Ovary (tissue), 10 donors: ENCODE measurements at places on chromosomes 4 and X. TPM values are rescaled to one million over a fixed set of nuclear protein-coding genes. Genes with fewer than 3 reads are reported as not detected.

Gene PDCL2
- total RNA-seq, result not detected

Gene VSIG1
- 0.11 TPM for total RNA-seq

Gene SLITRK2
- 0.25 TPM for total RNA-seq

GRCh38 chr4:128688846-128689437, 120.6 kb upstream of the JADE1 start:
- H3K4me1 ChIP-seq, result peaks cover 2% of the 10 kb centered on the region
- no peaks in the 10 kb centered on the region for H3K36me3 ChIP-seq
- no peak for DNase-seq
- H3K27ac ChIP-seq, result no peak overlapping the region
- H3K4me3 ChIP-seq, result no peak overlapping the region
- H3K27me3 ChIP-seq, result no peaks in the 10 kb centered on the region

DNA sequence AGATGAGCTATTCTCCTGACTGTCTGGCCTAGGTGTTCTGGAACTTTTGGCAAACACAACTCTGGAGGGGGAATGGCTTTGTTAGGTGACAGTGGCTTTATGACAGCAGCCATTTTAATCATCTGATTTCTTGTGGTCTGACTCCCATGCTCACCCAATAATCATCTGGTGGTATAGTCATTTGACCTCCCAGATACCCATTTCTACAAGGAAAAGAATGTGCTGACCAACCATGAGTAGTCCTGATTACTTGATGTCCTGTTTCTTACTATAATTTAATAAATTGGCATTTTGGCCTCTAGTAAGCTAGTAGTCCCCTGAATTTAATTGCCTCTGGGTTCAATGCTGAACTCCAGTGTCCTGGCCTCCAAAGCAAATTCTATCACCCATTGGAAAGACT, 109.9 kb upstream of the DUSP21 start:
- H3K4me3 ChIP-seq, result no peak overlapping the region
- no peaks in the 10 kb centered on the region for H3K27me3 ChIP-seq
- no peaks in the 10 kb centered on the region for H3K4me1 ChIP-seq
- no peak overlapping the region for H3K27ac ChIP-seq
- no peak for DNase-seq

- H3K4me1 ChIP-seq, result no peaks in the 10 kb centered on the region
- H3K27ac ChIP-seq, result no peak overlapping the region
- H3K36me3 ChIP-seq, result no peaks in the 10 kb centered on the region
These were observed 38.5 kb upstream of the TAPT1 start for GRCh38 chr4:16264798-16265197.

DNA sequence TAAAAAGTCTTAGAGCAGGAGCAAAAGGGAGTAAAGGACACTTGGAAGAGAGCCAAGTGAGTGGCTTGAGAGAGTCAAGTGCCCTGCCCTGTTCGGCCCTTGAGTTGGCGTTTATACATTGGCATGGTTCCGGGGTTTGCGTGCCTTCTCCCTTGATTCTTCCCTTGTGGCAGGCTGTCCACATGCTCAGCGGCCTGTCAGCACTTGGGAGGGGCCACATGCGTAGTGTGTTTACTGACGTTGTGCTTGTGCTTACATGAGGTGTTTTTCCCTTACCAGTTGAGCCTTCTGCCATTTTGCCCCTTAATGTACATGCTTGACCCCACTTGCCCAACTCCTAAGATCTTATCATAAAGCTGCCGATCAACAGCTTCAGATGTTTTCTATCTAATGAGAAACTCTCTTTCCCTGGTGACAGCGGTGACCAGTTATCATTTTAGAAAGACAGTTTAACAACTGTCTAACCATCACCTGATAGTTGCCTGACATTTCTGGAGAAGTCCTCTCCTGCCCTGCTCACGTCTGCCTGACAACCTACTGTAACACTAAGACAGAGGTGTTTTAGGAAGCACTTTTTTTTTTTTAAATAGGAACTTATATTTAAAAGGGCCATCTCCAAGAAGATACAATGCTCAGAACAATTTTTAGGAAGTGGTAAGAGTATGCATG, 49.5 kb upstream of the GC start:
- no peaks in the 10 kb centered on the region for H3K36me3 ChIP-seq
- H3K4me1 ChIP-seq, result no peaks in the 10 kb centered on the region
- no peak overlapping the region for H3K4me3 ChIP-seq
- no peak for DNase-seq

DNA sequence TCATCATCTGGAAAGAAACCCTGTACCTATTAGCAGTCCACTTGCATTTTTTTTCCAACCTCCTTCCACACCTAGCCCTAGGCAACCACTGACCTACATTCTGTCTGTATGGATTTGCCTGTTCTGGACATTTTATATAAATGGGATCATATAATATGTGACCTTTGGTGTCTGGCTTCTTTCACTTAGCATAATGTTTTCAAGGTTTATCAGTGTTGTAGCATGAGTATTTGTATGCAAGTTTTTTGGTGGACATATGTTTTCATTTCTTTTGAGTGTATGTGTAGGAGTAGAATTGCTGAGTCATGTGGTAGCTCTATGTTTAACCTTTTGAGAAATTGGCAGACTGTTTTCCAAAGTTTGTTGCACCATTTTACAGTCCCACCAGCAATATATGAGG, 198.6 kb downstream of the CEP135 start:
- no peak overlapping the region for H3K4me3 ChIP-seq
- H3K36me3 ChIP-seq, result no peaks in the 10 kb centered on the region

DNA sequence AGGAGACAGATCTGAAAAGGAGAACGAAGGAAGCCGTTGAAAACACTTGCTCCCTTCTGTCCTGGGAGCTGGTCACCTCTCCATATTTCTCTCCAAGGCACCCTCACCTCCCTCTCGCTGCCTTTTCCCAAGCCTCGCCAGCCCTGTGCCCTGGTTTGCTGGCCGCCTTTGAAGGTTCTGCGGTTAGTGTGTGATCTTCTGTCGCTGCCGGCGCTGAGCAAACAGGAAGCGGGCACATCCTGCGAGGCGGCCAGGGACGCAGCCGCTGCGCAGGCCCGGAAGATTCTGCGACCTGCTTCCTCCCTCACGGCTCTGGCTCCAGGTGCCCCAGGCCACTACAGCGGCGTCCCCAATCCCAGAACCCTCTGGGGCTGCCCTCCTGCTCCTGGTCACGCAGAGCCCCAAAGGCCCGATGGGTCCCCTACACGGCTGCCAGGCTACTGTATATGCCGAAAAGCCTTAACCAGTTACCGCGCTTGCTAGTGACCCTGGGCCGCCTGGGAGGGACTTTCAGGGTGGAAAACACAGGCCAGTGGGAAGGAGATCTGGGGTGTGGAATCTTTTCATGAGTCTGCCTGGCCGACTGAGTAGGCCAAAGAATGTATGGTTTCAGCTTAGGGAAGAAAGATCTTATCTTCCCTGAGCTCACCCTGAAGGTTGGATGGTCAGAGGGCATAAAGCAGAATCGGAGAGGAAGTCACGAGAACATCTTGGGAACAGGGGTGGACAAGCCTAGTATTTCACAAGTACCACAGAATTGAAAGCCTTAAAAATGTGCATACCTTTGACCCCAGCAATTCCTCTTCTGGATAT, 2.3 kb upstream of the SASH3 start:
- no peak overlapping the region for H3K27ac ChIP-seq
- H3K4me1 ChIP-seq, result no peaks in the 10 kb centered on the region
- DNase-seq, result no peak
- H3K27me3 ChIP-seq, result no peaks in the 10 kb centered on the region

DNA sequence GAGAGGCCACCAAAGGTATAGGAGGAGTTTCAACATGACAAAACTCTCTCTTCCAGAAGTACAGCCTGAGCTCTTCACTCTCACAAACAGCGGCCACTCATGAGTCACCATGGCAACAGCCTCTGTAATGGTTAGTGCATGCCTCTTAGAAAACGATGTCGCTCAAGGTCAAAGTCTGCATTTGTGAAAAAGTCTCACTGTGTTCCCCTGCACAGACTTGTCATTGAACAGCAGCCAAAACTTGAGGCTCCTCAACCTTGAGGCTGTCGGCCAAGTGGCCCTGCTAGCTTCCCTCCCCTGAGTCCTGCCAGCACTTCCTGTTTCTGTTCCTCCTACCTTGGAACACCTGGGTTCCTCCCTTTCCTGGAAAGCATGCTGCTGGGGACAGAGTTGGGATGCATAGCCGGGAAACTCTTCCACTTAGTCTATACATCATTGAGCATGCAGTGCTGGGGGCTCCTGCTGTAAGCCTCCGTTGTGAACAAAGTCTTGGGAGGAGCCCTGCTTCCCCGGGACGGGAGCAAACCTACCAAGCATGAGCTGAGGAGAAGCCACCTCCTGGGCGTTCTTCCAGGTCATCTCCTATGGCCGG, 66.6 kb downstream of the ING2 start:
- peak; percentile 83 for DNase-seq
- peaks cover 2% of the 10 kb centered on the region for H3K4me1 ChIP-seq
- no peaks in the 10 kb centered on the region for H3K27me3 ChIP-seq
- H3K36me3 ChIP-seq, result no peaks in the 10 kb centered on the region
- no peak overlapping the region for H3K27ac ChIP-seq

- H3K4me1 ChIP-seq, result no peaks in the 10 kb centered on the region
- no peaks in the 10 kb centered on the region for H3K36me3 ChIP-seq
- no peak for DNase-seq
- no peak overlapping the region for H3K4me3 ChIP-seq
- no peaks in the 10 kb centered on the region for H3K27me3 ChIP-seq
These were observed 378.8 kb downstream of the BCOR start for GRCh38 chrX:39718981-39719380.

GRCh38 chr4:8180310-8181093, 18.6 kb upstream of the SH3TC1 start:
- no peaks in the 10 kb centered on the region for H3K27me3 ChIP-seq
- no peaks in the 10 kb centered on the region for H3K36me3 ChIP-seq
- H3K4me1 ChIP-seq, result no peaks in the 10 kb centered on the region
- DNase-seq, result no peak

GRCh38 chrX:16319929-16320328, 152.6 kb downstream of the MAGEB17 start:
- H3K36me3 ChIP-seq, result no peaks in the 10 kb centered on the region
- H3K27me3 ChIP-seq, result no peaks in the 10 kb centered on the region

- H3K36me3 ChIP-seq, result no peaks in the 10 kb centered on the region
- H3K4me3 ChIP-seq, result no peak overlapping the region
- H3K27ac ChIP-seq, result no peak overlapping the region
- H3K27me3 ChIP-seq, result no peaks in the 10 kb centered on the region
- no peaks in the 10 kb centered on the region for H3K4me1 ChIP-seq
- peak; percentile 71 for DNase-seq
These were observed 73.6 kb upstream of the RBMX start for GRCh38 chrX:136953867-136954787.

DNA sequence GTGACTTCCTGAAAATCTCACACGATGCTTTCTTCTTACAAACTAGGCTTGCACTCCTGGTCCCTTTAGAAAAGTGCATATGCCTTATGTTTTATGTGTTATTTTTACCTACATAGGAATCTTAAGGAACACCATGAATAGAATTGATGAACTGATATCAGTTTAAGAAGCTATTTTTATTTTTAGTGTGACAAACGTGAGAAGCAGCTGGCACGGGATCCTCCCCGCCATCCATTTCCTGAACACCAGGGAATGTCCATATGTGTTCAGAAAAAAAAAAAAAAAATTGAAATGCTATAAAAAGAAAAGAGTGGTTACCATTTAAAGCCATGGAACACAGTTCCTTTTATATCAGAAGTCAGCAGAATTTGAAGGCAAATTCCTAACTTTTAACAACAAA, 1096.1 kb upstream of the PRKX start:
- no peaks in the 10 kb centered on the region for H3K27me3 ChIP-seq
- no peaks in the 10 kb centered on the region for H3K36me3 ChIP-seq
- H3K4me3 ChIP-seq, result no peak overlapping the region
- no peaks in the 10 kb centered on the region for H3K4me1 ChIP-seq
- H3K27ac ChIP-seq, result no peak overlapping the region
- no peak for DNase-seq

DNA sequence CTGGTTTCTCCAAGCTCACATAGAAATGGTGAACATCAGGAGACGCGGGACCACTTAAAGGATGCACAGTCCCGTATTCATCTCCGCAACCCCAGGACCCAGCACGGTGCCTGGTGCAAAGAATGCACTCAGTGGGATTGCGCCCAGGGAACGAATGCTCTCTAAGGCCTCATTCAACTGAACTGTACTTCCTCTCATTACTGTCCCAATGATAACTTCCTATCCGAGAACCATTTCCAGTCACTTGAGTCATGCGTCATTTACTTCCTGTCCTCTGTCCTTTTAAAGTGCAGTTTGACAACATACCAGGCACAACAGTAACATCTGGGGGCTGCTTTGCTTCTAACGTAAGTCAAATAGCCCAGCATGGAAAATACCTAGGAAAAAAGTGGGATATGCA, 75.7 kb downstream of the RBM47 start:
- no peaks in the 10 kb centered on the region for H3K36me3 ChIP-seq
- H3K27ac ChIP-seq, result no peak overlapping the region
- H3K27me3 ChIP-seq, result no peaks in the 10 kb centered on the region
- no peak overlapping the region for H3K4me3 ChIP-seq
